ENCODE measurements at places on chromosomes 4 and X.

DNA sequence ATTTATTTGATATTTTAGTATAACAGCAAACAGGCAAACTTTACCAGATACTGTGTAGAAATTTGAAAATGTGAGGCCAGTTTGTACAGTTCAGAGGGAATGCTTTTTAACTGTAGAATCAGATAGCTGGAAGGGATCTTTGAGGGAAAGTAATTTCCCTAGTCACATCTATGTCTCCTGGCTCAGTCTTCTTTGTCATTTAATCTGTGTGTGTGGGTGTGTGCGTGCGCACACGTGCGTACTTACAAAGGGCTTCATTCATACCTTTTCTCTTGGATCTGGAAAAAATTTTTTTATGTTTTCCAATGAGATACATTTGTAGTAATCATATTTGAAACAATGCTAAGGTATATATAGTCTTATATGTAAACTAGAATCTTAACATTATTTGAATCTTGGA lies 44.6 kb downstream of the IL13RA1 start:
- no peak for DNase-seq

DNA sequence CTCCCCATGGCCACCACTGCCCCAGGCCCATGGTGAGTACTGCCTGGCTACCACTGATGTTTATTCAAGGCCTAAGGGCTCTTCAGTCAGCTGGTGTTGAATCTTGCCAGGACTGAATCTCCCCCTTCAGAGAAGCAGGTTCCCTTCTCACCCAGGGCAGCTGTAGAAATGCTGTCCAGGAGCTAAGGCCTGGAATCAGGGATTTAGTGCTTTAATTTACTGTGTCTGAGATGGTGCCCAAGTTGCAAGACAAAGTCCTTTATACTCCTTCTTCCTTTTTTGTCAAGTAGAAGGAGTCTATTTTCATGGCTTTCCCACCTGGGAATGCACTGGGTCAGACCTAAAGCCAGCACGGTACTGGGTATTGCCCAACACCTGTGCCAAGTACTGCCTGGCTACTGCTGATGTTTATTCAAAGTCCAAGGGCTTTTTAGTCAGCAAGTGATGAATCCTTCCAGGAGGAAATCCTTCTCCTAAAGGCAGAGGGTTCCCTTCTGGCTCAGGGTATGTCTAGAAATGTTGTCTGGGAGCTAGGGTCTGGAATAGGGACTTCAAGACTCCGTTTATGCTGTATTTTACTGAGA lies 117.6 kb upstream of the ATOH1 start:
- DNase-seq, result no peak

GRCh38 chr4:7173841-7174449 lies 18.4 kb upstream of the SORCS2 start:
- DNase-seq, result no peak

- no peak for DNase-seq
Measured at GRCh38 chr4:37828843-37829242, 2.4 kb downstream of the PGM2 start.

GRCh38 chr4:187744911-187745310 lies 250.7 kb upstream of the ZFP42 start:
- no peak for DNase-seq

DNA sequence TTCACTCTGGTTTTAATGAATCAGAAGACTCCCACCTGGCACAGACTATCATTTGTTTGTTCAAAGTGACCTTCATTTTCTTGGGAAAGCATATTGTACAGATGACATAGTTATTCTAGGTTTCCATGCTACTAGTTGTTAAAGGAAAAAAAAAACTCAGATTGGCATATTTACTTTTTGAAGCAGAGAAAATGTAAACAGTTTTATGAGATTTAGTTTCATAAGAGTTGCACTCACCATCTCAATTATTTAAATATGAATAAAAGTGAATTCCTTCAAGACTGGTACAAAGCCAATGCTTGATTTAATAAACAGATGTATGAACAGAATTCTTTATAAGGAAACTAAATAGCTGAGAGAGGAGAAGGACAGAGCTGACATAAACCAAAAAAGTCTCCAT lies 280.3 kb upstream of the UGT8 start:
- no peak for DNase-seq

Data from ACHN (cell line).